ENCODE measurements at places on chromosomes 5 and 9. TPM values are rescaled to one million over a fixed set of nuclear protein-coding genes. Genes with fewer than 3 reads are reported as not detected.

Gene FAT2
- not detected for total RNA-seq

Gene GPR151
- not detected for total RNA-seq

Gene TLX3
- not detected for total RNA-seq

Gene TLE1
- 0.22 TPM for total RNA-seq

Gene ELOVL7
- 0.38 TPM for total RNA-seq

DNA sequence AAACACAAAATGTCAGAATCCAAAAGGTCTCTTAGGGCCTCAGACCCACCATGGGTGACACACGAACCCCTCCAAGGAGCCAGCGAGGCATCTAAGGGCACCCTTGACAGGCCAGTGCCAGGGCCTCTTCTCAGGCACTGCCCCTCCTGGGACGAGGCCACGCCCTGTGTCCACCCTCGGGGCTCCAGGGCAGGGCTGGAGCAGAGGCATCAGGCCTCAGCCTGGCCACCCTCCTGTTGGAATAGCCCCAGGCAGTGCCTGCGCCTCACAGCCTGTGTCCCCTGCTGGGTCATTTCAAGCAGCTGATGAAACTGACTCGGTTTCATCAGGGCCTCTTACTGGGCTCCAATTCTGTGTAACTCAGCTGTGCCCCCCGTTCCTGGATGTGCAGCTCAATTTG is 32.8 kb upstream of the SUSD3 start:
- DNase-seq = no peak

GRCh38 chr5:76545184-76545583 is 78.0 kb downstream of the F2RL2 start:
- no peak for DNase-seq

DNA sequence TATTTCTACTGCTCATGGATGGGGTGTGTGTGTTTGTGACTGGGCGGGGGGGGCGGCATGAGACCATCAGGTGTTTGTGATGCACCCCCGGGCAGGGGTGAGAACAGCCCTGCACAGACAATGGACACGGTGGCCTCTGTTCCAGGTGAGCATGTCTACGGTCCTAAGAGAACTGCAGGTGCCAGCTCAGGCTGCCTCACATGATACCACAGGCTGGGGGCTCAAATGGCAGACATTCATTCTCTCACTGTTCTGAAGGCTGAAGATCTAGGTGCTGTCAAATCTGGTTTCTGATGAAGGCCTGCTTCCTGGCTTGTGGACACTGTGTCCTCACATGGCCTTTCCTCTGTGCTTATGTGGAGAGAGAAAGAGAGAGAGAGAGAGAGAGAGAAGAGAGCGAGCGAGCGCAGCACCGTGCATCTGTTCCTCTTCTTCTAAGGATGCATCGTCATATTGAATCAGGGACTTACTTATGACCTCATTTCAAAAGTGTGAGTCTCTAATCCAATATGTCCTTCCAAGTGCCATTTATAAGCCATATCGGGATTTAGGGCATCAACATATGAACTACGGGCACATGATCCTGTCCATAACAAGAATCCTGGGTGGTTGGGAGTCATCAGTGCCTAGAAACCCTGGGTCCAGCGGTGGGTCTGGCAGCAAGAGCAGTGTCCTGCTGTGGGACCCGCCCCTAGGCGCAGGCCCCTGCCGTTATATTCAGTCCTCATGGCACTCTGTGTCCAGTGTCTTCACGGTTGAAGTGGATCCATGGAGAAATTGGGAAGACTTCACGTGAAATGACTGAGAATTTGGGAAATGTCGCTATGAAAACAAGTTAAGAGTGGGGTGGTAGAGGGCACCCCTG is 42.5 kb downstream of the NXNL2 start:
- no peak for DNase-seq

- DNase-seq = no peak
Observed at GRCh38 chr5:98836175-98836574, 62.7 kb downstream of the RGMB start.

DNA sequence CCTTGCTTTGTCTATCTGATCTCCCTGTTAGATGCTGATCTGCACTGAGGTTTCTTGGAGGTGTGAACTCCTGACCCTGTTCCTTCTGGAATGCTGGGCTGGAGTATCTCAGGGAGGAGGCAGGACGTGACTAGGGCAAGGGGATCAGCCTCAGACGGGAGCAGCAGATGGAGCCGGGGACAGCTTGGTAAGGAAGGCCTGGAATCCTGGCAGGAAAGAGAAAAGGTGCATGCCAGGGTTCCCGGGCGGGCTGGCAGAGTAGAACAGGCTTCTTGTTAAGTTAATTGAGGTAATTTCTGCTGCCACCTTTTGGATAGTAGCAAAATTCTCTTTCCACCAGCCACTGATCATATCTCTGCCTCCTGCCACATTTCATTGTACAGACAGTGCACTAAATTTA is 180.9 kb downstream of the ZNF462 start:
- no peak for DNase-seq

GRCh38 chr9:91033270-91033669 is 231.7 kb downstream of the SYK start:
- DNase-seq = no peak

- DNase-seq = no peak
Observed at GRCh38 chr9:26502311-26502710, 390.3 kb downstream of the CAAP1 start.

DNA sequence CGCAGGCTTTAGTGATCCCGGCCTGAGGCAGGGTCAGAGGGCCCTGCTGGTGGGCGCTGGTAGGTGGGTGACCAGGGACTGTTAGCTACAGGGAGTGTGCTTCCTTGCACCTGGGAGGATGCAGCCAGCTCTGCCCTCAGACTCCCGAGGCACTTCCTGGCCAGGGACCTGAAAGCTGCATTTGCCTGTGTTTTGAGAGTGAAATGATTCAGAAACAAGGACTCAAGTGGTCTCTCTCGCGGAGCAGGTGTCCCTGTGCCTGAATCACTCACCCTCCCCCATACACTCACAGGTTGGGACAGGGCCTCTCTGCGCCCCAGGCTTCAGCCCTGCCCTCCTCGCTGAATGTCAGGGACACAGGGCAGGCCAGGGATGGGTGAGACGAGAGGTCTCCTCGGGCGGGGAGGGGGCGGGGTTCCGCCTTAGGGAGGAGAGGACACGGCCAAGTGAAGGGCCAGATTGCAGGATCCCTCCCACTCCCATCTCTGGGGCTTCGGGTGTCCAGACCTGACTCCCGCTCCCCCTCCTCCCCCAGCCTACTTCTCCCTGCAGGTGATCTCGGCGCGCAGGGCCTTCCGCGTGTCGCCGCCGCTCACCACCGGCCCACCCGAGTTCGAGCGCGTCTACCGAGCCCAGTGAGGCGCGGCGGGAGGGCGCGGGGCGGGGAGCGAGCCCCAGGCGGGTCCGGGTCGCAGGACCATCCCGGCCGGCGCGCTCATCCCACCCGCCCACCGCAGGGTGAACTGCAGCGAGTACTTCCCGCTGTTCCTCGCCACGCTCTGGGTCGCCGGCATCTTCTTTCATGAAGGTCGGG is 1.5 kb downstream of the LTC4S start:
- peak; percentile 30 for DNase-seq

DNA sequence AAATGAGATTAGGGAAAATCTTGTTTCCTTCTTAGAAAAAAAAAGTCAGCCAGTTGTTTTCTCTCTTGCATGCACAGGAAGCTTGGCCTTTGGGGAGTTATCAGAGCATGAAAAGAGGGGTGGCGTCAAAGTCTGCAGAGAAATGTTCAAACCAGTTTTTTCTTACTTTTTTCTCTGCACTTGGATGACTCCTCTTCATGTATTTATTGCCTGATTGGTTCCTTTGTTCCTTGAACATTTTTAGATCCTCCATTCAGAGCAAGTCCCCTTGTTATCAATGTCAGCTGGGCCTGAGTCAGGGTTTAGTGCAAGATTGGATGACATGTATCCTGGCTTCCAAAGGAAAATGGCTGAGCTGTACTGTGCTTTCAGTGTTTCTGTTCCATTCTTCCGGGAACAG is 392.6 kb upstream of the BRINP1 start:
- DNase-seq = no peak

- no peak for DNase-seq
Observed at GRCh38 chr9:95719354-95719753, 156.1 kb upstream of the ERCC6L2 start.
